ENCODE measurements at places on chromosomes 12 and 14.

- no peak for DNase-seq
Measured at GRCh38 chr12:76608070-76608469, 48.5 kb upstream of the OSBPL8 start.

DNA sequence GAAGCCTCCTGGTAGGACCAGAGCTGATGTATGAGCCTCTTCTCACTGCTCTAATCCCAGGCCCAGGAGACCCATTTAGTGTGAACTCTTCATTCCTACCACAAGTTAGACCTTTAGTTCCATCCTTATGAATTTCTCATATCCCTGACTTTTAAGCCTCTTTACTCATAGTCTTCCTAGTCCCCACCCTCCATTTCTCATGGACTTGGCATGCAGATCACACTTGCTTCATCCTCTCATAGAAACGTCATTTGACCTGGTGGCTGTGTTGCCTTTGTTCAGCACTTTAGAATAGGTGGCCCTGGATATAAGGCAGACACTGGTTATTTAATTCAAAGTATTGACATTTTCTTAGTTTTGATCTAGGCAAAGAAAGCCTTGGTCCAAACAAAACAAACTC is 99.5 kb downstream of the SLC16A7 start:
- DNase-seq: no peak

DNA sequence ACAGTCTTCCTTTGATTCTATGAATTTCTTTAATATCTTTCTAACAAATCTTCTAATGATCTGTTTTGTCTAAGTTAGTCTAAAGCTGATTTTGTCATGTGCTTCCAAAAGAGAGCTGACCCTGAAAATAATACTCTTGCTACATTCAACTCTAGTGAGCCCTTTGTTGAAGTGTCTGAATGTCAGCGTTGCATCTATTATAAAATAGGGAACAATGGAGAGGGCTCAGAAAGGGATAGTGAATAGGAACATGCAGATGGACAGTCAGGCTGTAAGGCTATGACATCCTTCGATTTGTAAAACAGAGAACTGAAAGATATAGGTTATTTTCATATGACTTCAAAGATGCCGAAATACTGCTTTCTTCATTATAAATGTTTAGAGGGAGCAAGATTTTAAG is 304.5 kb downstream of the GALC start:
- DNase-seq: no peak

- DNase-seq: no peak
Measured at GRCh38 chr12:88935856-88936255, 355.6 kb upstream of the KITLG start.

DNA sequence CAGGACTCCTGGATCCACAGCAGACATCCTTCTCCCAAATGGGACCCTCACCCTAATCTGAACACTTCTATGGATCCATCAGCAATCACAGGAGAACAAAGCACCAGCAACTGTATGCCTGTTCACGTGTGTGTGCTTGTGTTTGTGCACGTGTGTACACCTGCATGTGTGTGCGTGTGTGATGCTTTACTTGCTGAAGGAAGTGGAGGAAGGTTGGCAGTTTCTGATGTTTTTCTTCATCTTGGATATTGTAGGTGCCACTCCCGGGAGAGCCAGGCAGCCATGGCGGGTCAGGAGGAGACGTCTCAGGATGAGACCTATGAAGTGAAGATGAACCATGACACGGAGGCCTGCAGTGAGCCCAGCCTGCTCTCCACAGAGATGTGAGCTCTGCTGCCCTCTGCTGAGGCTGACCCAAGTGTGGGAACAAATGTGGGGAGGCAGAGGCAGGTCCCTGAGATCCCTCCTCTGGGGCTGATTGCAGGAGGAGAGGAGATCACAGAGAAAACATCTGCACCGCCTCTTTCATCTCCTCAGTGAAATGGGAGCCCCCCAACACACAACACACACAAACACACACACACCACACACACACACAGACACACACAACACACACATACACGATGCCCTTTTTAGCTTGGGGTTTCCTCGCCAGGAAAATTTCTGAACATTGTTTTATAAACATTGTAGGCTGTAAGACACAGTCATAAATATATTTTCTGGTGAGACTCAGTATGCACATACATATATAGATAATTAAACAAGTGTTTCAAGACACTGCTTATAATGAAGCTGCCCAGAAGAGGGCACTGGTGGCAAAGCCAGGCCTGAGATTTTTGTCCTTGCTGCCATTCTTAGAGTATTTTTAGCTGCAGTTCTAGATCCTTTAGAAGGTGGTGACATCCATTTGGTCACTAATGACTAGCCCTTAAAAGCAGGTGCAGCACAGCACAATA is 112.2 kb upstream of the FKBP4 start:
- DNase-seq: no peak

GRCh38 chr12:132484183-132484890 is 5.6 kb upstream of the FBRSL1 start:
- no peak for DNase-seq

DNA sequence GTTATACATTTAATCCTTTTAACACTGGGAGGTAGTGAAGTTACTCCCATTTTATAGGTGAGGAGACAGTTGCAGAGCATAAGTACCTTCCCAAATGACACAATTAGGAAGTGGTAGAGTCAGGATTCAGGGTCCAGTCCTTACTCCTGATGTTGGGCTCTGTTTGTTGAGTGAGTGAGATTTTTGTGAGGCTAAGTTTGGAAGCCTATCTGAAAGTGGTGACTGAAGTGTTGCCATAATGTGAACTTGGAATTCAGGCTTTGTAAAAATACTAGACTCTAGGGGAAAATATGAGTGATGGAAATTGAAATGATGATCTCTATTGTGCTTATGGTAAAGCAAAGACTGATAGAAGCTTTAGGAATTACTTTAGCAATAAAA is 2.2 kb downstream of the NUDT4 start:
- no peak for DNase-seq

DNA sequence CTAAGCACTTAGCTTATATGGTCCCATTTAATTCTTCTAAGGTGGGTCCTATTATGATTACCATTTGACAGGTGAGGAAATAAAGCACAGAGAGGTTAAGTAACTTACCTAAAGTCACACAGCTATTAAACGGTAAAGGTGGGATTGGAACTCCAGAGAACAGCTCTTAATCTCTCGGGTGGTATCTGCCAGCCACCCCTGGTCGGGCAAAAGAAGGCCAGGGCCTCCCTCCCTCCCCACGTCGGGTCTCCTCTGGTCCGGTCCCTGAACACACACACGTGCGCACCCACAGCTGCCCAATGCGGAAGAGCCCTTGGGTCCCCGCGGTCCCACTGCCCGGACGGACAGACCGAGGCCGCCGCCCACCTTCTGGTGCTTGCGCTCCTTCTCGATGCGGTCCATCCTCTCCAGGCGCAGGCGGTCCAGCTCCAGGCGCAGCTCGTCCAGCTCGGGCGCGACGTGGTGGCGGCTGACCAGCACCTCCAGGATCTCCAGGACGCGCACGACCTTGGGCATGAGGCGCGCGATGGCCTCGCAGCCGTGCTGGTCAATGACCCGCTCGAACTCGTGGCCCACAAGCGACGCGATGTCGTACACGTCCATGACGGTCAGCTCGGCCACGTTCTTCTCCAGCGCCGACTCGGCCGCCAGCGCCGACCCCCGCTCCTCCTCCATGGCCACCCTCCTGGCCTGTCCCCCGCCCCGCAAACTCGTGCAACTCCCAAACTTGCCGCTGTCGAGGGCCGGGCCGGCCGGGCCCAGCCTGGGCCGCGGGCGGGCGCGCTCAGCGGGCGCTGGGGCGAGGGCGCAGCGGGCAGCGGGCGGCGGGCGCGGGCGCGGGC is 490 bp downstream of the RILPL1 start:
- no peak for DNase-seq

DNA sequence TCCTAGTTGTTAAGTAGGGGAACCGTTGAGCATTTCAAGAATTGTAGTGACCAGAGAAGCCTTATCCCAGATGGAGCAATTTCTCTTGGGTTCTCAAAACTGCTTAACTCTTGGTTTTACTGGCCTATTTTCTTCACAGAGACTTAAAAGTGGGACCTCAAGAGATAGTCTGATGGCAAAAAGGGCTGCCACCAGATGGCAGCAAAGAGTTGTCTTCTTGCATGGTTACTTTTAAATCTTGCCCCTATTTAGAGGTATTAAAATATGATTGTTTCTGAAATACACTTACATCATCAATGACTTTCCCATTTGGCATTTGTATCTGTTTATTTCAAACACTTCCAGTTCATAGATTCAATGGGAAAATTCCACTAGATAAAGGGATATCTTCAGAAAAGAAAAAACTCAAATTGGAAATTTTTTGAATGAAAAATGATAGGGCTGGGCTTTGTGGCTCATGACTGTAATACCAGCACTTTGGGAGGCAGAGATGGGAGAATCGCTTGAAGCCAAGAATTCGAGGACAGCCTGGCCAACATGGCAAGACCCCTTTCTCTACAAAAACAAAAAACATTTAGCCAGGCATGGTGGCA is 69.9 kb upstream of the CNTN1 start:
- no peak for DNase-seq

GRCh38 chr12:122681814-122682213 is 21.3 kb downstream of the HCAR2 start:
- no peak for DNase-seq

- DNase-seq: no peak
Measured at GRCh38 chr12:126547905-126548304, 1482.7 kb downstream of the AACS start.

GRCh38 chr12:105289114-105289904 is 41.2 kb upstream of the C12orf75 start:
- DNase-seq: no peak

DNA sequence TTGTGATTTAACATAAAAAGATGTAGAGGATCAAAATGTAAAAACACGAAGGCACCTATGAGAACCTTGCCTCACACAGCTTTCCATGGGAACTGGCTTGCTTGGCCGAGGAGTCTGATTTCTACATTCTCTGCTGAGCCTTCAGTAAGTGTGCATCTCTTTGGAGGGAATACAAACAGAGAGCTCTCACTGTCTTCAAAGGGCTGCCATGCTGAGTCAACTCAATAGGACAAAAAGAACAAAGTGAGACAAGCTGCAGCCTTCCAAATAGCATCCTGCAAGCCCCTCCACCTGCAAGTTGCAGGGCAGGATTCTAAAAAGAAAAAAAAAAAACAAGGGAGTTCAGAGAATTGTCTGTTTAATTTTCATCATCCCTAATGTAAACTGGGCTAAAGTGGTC is 411.9 kb downstream of the NELL2 start:
- DNase-seq: no peak

DNA sequence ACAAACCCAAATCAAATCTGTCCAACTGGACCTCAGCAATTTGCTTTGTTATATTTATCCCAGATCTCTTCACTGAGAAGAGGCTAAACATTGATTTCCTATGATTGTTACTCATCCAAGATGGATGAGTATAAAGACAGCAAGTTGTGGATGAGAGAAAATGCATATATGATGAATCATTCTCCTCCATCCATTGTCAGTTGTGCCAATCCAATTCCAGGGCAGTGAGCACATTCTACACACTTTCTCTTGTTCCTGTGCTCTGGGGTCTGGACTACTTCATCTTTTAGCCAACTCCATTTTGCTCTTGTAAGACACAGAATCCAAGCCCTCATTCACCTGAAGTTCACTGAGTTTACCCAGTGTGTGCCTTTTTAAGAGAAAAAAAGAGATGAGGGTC is 105.7 kb downstream of the GCH1 start:
- DNase-seq: no peak

DNA sequence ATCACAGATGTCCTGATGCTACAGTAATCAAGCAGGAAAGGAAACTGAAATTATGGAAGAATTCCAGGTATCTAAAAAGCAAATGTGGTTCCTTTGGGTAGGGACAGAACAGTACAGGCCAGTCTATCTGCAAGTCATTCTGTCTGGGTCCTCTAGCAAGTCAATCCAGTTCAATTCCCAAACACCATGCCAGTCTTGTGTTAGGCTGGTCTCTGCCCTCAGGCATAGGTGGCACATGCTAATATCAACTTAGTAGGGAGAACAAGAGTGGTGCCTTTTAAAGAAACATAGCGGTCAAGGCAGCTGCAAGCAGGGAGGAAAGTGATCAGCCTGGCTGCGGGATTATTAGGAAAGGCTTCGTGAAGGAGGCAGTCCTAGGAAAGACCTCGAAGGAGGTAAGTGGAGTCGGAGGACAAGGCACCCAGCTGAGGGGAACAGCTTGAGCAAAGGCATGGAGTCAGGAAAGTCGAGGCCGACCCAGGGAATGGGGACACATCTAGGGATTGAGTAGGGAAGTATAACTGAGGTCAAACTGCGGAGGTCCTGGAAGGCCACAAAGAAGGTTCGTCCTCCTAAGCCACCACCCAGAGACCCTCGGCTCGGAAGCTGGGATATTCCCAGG is 3.8 kb upstream of the PLEKHG6 start:
- DNase-seq: no peak

- DNase-seq: no peak
Measured at GRCh38 chr12:108121728-108122471, 7.2 kb upstream of the WSCD2 start.

GRCh38 chr12:65189028-65189718 is 19.8 kb downstream of the LEMD3 start:
- DNase-seq: no peak

DNA sequence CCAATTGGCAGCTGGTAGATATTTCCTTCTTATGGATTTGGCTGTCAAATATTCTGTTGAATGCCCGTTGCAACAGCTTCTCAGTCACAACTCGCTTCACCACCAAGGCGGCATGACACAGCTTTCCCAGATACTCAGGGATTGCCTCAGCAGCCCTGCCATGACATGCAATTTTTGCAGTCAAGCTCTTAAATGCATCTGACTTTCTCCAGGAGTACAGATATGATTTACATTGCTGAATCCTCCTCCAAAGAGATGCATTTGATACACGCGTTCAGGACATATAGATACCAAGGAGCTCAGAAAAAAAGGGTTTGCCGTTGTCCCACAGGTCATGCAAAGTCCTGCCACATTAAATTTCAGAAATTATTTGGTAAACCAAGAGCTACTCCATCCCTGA is 6.5 kb downstream of the KRT5 start:
- no peak for DNase-seq

DNA sequence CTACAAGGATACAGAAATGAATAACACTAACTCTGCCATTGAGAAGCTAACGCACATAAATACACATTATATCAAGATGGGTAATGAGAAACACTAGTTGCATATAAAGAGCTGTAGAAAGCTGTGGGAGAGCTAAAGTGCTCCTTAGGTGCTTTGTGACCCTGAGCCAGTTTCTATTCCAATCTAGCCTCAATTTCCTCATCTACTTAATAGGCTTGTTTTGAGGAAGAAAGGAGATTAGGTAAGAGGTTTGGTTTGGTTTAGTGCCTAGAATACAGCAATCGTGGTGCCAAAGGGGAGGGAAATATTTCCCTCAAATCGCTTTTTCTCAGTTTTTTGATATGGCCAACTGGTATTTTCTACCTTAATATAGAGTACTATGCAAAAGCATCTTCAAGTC is 994 bp downstream of the SRP54 start:
- no peak for DNase-seq

Measured in stimulated activated CD4-positive, alpha-beta T cell treated with anti-CD3 and anti-CD28 coated beads, Interleukin-1b, Interleukin-23, amount 100 ng/mL, for 1 hour (primary cell).